ENCODE measurements at places on chromosomes 2 and 18.

DNA sequence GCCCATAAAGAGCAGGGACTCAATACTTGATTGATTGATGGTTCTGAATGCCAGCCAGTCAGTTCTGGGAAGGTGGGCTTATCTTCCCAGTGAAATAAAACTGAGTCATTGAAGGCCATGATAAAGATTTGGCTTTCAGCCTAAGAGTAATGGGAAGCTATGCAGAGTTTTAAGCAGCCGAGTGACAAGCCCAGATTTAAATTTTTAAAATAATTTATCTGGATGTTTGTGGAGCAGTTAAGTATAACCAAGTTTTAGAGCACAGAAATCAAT is 122.8 kb downstream of the RAPGEF4 start:
- H3K4me1 ChIP-seq: no peaks in the 10 kb centered on the region
- no peak for DNase-seq
- no peaks in the 10 kb centered on the region for H3K36me3 ChIP-seq
- H3K4me3 ChIP-seq: no peak overlapping the region
- peaks cover 13% of the 10 kb centered on the region for H3K27me3 ChIP-seq
- no peak overlapping the region for H3K27ac ChIP-seq

DNA sequence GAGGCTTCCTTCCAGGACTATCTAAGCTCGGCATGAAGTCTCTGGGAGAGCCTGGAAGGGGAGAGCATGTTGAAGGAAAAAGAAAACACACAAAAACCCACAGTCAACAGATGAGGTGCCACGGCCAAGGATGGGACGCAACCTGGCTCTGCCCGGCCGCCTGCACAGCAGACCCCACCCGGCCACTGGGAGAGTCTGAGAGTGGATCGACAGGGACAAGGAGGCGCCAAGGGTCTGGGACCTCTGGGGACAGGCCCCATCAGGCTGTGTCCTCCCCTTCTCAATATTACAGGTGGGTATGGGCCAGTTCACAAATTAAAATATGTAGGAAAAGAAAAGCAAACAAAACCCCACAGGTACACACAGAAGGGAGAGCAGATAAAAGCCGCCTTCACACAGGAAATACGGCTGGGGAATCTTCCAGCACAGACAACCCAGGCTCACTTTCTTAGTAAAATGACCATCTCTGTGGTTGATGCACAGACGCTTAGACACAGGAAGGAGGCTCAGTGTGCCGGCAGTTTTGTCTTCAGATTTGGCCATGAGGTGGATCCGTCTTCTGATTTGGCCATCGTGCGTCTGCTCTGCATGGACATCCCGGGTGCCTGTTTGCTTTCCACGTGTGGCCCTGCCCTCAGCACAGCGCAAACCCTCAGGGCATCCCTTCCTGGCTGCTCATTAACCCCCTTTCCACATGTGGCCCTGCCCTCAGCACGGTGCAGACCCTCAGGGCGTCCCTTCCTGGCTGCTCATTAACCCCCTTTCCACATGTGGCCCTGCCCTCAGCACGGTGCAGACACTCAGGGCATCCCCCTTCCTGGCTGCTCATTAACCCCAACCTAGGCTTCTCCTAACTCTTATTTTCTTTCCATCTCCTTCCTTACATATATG is 138.4 kb downstream of the EIPR1 start:
- no peaks in the 10 kb centered on the region for H3K27me3 ChIP-seq
- H3K36me3 ChIP-seq: peaks cover 20% of the 10 kb centered on the region
- peak; percentile 57 for DNase-seq
- H3K4me3 ChIP-seq: no peak overlapping the region
- no peak overlapping the region for H3K27ac ChIP-seq
- peaks cover 33% of the 10 kb centered on the region for H3K4me1 ChIP-seq

GRCh38 chr18:63253428-63254372 is 65.9 kb downstream of the BCL2 start:
- H3K4me3 ChIP-seq: peak overlapping the region; percentile 10
- peak overlapping the region; percentile 58 for H3K27ac ChIP-seq
- no peaks in the 10 kb centered on the region for H3K27me3 ChIP-seq
- H3K4me1 ChIP-seq: peaks cover 90% of the 10 kb centered on the region
- no peak for DNase-seq

DNA sequence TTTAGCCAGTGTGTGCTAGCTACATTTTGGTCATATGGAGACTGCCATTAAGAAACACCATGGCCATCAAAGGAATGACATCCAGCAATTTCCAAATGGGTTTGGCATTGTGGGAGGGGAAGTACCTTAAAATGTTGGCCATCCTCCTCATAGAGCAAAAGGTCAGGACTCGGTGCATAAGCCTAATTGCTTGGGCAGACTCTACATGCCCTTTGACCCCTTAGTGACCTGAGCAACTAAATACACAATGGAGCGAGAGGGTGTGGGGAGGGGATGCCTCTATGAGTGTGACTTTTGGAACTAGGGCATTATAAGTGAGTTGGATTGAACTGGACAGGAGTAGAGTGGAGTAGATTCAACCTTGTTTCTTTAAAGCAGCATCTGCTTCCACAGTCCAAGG is 44.9 kb downstream of the NRP2 start:
- DNase-seq: no peak
- no peak overlapping the region for H3K27ac ChIP-seq
- no peaks in the 10 kb centered on the region for H3K36me3 ChIP-seq
- H3K4me1 ChIP-seq: no peaks in the 10 kb centered on the region

GRCh38 chr18:72555101-72555500 is 11.0 kb upstream of the CBLN2 start:
- H3K27ac ChIP-seq: no peak overlapping the region
- H3K36me3 ChIP-seq: no peaks in the 10 kb centered on the region
- no peak overlapping the region for H3K4me3 ChIP-seq
- DNase-seq: no peak
